Endothelial cell of coronary artery (primary cell): ENCODE measurements at places on chromosomes 16 and 17. TPM values are rescaled to one million over a fixed set of nuclear protein-coding genes. Genes with fewer than 3 reads are reported as not detected.

CACNG3 gene
- total RNA-seq: not detected in 2 replicates

TMC5 gene
- not detected in 2 replicates for total RNA-seq

C16orf74 gene
- total RNA-seq: 17.4 and 21.0 TPM in 2 replicates

ODAD4 gene
- total RNA-seq: 0.18 and 0.28 TPM in 2 replicates

PRRT2 gene
- total RNA-seq: 0.27 and 0.56 TPM in 2 replicates

CTF1 gene
- total RNA-seq: 0.09 TPM in 2 replicates

GRIN2C gene
- 0.09 and 0.19 TPM in 2 replicates for total RNA-seq

HOXB3 gene
- total RNA-seq: 9.1 and 12.2 TPM in 2 replicates

SLC35G6 gene
- total RNA-seq: not detected in 2 replicates

EVPLL gene
- total RNA-seq: not detected in 2 replicates
